ENCODE measurements at places on chromosomes 6 and 20.

GRCh38 chr6:169955731-169956437 is 204.5 kb downstream of the ERMARD start:
- no peak for DNase-seq

DNA sequence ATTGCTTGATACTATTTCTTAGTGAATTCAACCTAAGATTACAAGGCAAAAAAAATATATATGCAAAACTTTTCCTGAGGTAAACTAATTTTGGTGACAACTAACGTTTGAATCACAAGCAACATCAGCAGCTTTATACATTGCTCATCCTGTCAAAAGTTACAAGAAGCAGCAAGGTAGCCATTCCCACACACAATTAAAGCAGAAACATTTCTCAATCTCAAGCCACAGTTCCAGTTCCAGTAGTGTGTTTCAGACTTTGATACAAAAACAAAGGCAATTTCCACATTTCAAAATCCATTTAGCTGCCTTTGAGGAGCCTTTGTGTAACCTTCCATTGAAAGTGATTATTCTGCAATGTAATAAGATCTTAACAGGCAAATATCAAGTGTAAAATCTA is 191.0 kb downstream of the WDR27 start:
- no peak for DNase-seq

DNA sequence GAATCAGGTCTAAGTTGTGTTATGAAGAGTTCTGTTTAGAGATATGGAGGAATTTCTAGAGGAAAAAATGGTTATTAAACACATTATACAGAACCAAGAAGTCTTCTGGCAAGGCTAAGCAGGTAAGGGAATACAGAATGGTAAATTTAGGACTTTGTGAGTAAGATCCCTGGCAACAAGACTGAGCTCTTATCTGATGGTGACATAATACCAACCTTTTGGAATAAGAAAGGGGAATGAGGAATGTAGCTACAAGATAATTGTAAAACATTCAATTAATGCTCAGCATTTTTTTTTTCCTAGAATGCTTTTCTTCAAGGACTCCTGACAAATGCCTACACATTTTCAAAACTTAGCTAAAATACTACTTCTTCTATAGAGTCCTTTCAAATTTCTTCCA is 51.8 kb downstream of the CYB5R4 start:
- no peak for DNase-seq

DNA sequence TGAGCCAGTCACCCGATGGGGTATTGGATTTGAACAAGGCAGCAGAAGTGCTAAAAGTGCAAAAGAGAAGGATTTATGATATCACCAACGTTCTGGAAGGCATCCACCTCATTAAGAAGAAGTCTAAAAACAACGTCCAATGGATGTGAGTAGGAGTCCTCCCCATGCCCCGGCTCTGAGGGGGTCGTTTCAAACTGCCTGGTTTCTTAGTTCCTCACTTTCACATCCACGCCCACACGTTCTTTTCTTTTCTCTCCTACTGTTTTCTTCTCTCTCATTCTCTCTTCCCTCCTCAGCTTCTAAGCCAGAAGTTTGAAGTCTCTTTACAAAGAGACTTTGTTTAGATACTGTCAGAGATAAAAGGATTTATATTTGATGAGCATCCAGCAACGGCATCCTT is 53.0 kb upstream of the CDKAL1 start:
- no peak for DNase-seq

Measured in activated CD4-positive, alpha-beta T cell treated with anti-CD3 and anti-CD28 coated beads, Interleukin-2, amount 50 U/mL, for 24 hours (primary cell).